ENCODE measurements at places on chromosomes 2 and 18.

DNA sequence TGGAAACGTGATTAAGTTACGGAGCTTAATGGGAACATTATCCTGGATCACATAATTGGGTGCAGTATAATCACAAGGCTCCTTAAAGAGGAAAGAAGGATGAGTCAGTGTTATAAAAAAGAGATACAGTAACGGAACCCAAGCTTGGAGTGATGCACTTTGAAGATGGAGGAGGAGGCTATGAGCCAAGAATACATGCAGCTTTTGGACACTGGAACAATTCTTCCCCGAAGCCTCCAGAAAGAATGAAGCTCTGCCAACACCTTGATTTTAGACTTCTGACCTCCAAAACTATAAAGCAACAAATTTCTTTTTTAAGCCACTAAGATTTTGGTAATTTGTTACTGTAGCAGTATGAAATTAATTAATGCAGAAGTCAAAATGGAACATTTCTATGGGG lies 85.1 kb downstream of the CDH7 start:
- no peak for DNase-seq

- DNase-seq: no peak
Measured at GRCh38 chr2:218270721-218271486, 585 bp downstream of the PNKD start.

GRCh38 chr18:23943104-23943503 lies 71.5 kb upstream of the TTC39C start:
- DNase-seq: peak; percentile 33

DNA sequence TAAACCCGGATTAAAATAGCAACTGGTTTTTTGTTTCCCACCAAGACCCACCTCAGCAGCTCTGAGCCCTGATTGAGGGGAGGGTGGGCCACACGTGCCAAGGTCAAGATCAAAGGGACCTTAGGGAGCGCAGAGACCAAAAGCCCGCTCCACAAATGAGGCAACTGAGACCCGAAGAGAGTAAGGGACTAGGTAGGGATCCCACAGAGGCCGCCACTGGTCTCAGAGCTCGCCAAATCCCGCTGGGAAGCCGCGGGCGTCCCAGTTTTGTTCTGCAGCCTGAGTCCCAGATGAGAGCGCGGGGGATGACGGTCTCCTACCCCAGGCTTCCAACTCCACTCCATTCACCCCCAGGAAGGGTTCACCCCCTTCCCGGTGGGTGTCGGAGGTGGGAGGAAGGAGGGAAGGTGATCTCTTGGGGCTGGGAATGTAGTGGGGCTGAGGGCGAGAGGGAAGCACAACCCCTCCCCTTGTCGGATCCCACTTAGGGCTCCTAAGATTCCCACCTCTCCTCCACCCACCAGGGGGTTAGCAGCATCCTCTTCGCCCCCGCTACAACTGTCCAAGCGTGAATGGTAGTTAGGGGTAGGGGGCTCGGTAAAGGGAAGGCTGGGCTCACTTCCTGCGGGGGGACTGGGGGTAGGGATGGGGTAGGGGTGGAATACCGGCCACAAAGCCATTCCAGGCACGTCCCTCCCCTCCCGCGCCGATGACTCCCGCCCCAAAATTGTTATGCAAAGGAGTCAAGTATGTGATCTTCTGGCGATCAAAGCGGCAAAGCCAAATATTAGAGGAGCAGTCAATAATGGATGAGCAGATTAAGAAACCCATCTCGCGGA lies 7.3 kb upstream of the EN1 start:
- DNase-seq: no peak

DNA sequence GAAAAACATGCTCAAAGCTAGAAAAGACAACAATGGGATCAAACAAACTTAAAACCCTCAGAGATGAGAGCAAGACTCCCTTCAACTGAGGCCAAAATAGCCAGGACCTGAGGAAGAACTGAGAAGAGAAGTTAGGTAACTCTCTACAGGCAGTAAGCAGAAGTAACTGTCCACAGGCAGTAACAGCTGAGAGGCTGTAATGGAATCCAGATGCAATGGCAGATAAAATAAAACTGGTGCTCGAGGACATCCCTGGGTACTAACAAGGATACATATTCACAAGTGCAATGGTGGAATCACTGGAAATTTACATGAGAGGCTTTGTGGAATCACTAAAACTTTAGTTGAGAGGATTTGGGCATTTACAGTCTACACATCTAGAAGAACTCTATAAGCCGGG lies 30.4 kb upstream of the C2orf66 start:
- DNase-seq: no peak

All from activated T-cell treated with anti-CD3 and anti-CD28 coated beads for 24 hours (primary cell).